Activated CD4-positive, CD25-positive, alpha-beta regulatory T cell (primary cell): ENCODE measurements at places on chromosomes 11 and 22.

- no peak for DNase-seq
These were observed 10.6 kb upstream of the CSNK1E start for GRCh38 chr22:38327805-38328204.

DNA sequence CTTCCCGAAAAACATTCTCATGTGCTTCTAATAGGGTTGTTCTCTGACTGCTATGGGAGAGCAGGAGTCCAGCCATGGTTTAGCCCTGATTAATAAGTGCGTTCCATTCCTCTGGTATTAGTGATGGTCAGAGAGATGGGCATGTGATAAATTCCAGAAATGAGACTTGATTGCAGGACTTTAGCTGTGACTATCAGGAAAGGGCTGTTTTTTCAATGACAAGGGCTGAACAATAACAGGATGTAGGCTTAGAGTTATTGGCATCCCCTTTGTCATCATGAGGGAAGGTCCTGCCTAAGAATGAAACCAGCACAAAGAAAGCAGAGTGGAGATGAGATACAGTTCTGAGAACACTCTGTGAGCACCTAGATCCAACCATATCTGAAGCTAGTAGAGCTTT is 494.6 kb downstream of the MIAT start:
- no peak for DNase-seq

DNA sequence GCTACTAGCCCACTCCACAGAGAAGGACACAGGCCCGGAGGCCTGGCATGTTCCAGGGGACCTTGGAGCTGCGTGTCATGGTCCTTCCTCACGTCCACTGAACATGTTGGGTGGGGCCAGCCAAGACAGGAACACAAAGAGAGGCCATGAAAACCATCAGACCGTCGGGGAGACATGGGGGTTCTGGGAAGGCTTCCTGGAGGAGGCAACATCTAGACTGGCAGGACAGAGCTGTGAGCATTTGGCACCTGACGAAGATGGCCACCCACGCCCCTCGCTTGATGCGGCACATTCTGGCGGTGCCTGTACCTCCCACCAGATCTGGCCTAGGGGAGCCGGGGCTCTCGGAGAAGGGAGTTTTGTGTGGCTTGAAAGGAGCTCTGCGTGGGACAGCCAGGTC is 24.7 kb upstream of the ARHGAP8 start:
- DNase-seq: no peak

- no peak for DNase-seq
These were observed 7.5 kb downstream of the SGSM3 start for GRCh38 chr22:40377931-40378330.

DNA sequence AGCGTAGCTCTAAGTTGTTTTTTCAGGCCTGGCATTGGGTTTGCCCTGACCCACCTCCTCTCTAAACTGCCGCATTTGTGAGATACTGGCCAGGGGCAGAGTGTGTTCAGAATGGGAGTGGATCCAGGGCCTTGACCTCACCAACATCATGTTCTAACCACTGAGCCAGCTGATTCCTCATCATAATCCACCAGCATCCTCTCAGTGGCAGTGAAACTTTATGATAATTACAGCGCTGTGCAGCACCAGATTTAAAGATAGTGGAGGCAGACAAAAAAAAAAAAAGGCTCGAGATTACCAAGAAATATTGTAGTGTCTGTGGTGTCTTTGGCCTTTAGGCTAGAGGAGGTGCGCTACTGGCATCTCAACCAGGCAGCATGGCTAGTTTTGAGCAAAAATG is 53.0 kb downstream of the KREMEN1 start:
- no peak for DNase-seq

DNA sequence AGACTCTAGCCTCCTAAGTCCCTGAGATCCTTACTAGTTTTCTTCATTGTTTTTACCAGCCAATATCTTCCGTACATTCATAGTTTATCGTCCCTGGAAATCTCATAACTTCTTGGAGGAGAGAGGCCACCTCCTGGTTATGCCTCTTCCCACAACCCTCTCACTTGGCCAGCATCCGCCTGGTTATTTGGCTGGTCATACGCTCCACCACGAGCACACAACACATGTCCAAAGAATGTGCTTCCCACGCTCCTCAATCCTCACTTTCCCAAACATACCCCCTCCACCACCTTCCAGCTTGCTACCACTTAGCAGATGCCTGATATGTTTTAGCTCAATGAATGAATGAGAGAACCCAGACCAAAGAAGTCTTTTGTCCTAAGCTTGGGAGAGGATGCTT is 83.5 kb upstream of the EIF3D start:
- no peak for DNase-seq

DNA sequence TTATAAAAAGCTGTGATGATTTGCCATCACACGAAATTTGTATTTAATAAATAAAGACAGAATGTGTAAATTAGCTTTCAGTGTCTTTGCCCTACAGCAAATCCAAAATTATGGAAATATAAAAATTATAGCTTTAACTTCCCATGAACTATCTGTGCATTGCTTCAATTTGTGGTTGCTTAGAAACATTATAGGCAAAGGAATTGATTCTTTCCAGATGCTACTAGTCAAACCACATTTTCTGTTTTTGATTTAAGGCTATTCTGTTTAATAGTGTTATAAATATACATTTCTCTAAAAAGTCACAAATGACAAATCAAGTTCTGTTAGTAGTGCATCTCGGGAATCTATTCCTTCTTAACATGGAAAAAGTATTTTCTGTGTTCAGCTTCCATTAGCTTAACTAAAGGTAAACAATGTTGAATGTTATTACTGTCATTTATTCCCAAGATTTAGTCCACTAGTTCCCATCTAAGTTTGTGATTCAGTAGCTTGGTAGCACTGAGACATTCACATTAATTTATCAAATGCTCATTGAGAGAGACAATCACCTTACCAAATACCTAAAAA is 1086.3 kb upstream of the CCDC90B start:
- no peak for DNase-seq

DNA sequence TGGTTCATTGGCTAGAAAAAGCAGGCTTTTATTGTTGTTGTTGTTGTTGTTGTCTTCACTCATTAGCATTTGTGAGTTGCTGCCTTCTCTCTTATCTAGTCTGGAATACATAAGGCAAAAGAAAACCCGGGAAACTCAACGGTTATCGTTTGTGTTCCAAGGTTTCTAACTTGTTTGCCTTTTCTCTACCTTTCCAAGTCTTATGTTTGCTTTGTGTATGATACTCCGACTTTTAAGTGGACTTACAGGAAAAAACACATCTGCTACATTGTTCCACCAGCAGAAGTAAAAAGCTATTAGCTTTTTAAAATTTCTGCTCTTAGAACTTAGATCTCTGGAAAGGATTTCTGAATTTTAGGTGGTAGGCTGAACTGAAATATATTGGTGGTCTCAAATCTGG is 27.0 kb upstream of the HIKESHI start:
- no peak for DNase-seq

DNA sequence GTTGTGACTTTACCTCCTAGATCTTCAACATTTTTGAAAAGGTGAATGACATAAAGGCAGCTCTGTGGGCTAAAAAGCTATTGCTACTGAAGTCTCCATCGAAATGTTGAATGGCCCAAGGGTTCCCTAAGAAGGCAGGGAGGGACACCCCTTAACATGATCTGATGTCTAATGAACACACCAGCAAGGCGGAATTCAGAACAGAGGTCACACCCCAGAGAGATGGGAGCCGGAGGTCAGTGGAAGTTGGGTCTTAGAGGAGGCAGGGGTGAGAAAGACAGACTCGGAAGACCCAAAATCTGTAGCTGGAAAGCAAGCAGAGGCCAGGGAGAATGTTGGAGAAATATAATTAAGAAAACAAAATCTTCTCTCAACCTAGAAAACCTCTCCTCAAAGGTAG is 79.0 kb downstream of the TRIM29 start:
- no peak for DNase-seq

GRCh38 chr22:36668854-36669253 is 34.7 kb downstream of the CACNG2 start:
- DNase-seq: no peak

DNA sequence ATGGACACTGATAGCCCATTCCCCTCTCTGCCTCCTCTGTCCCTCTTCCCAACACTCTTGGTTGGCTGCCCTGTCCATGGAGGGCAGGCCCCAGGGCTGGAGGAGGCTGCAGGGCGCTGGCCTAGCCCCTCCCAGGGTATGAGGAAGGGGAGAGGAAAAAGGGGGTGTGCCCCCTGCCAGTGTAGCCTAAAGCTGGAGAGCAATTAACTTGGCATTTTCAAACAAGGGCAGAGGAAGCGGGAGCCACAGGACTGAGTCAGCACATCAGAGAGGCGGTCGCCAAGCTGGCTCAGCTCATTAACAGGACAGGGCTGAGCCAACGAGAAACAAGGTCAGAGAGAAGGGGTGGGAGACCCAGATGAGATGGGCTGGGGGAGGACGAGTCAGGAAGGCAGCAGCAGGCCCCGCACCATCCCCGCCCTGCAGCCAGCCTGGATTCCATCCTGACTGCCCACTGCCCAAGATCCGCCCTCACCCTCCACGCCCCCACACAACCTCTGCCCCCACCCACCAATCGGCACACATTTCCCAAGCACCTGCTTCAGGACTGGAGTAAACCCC is 76.3 kb downstream of the BUD13 start:
- no peak for DNase-seq

- no peak for DNase-seq
These were observed 239.5 kb downstream of the ST3GAL4 start for GRCh38 chr11:126594921-126595367.

- DNase-seq: no peak
These were observed 259.4 kb downstream of the SWAP70 start for GRCh38 chr11:9923280-9923679.

GRCh38 chr22:30802202-30803166 is 107.8 kb downstream of the OSBP2 start:
- DNase-seq: no peak

DNA sequence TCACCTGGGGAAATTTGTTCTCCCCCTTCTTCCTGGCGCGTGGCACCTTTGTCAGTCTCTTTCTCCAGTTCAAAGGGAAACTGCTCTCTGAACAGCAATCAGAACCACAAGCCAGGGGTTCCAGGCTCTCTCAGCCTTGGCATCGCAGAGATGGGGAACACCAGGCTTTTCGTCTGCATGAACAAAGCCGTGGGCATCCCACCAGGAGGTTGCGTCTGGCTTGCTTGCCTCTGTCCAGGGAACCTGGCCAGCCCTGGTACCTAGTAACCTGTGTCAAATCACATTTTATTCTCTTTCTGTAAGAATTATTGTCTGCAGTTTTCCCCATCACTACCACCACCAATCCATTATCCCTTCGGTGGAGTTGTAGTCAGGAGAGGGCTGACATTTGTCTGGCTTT is 107.0 kb downstream of the WNT7B start:
- no peak for DNase-seq

DNA sequence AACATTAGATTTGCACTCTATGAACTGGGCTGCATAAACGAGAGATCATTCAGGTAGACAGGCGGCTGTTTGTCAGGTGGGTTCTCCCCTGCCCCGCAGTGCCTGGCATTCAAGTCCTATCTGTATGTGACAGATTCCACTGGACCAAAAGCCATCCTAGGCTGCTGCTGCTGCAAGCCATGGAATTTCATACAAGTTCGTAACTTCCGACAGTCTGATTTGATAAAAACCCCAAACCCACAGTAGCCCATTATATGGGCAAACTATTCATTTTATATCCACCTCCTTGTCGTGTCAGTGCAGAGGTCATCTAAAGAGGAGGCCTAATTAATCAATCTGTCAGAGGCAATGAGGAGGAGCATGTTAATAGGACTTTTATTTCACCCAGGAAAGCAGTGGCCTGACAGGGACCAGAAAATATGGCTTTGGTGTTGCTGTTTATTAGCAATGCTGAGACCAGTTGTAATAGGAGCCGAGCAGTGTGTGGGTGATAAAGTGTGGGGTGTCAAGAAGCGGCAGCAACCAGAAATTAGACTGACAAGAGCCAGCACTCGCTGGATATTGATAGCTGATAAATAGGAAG is 124.2 kb downstream of the ARL14EP start:
- DNase-seq: no peak

DNA sequence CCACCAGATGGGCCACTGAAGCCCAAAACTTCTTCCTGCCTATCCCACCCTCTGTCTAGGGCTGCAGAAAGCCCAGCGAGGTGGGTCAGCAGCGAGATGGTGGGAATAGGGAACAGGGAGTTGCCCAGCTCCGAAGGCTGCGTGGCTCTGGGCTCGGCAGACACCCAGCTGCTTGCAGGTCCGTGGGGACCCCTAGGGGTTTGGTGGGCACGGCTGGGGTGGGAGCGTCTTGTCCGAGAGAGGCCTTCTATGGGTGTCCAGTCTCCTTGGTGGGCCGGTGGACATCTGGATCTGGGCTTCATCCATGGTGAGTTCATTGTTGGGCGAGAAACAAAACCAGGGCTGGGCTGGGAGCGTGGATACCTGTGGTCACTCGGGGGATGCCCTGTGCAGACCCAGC is 1211.0 kb downstream of the BRD1 start:
- DNase-seq: no peak

DNA sequence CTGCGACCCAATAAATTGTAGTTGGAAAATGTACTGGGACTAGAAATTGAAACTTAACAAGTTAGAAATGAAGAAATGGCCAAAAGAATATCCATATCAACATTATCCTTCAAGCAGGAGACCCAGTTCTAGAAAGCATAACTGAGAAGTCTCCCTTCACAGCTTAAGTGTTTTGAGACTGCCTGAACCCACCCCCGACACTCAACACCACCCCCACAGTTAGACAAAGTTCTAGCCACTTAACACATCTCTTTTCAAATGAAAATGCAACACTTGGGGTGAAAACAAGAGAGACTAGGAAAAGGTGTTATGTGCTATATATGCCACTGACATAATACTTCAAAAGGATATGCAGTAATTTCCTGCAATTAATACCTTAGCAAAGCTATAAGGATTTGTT is 184.5 kb downstream of the SOX6 start:
- no peak for DNase-seq

- DNase-seq: no peak
These were observed 1.0 kb upstream of the RELA start for GRCh38 chr11:65663639-65664200.

GRCh38 chr11:19453651-19454257 is 213.0 kb upstream of the E2F8 start:
- DNase-seq: no peak

GRCh38 chr22:49025791-49026493 is 801.7 kb downstream of the BRD1 start:
- DNase-seq: no peak

GRCh38 chr11:74950374-74950969 is 1.4 kb downstream of the SPCS2 start:
- no peak for DNase-seq

DNA sequence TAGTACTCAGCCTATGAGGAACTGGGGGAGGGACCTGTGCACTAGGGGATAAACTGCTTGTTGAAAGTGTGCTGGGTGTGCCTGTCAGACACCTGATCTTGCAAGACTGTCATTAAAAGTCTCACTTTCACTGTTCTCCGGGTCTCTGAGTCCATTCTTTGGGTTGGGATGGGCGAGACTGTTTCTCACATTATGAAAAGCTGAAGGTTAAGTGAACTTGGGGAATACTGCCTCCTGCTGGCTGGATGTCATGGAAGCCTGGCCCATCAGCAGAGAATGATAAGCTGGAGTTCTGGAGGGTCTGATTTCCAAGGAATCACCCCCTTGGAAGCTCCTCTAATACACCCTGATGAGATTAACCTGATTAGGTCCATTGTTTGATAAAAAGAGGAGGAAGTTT is 9.0 kb upstream of the VPREB1 start:
- DNase-seq: peak; percentile 25

GRCh38 chr11:79439886-79440570 is 802 bp downstream of the TENM4 start:
- DNase-seq: no peak
